ENCODE measurements at places on chromosomes 2 and 18. TPM values are rescaled to one million over a fixed set of nuclear protein-coding genes. Genes with fewer than 3 reads are reported as not detected.

DNA sequence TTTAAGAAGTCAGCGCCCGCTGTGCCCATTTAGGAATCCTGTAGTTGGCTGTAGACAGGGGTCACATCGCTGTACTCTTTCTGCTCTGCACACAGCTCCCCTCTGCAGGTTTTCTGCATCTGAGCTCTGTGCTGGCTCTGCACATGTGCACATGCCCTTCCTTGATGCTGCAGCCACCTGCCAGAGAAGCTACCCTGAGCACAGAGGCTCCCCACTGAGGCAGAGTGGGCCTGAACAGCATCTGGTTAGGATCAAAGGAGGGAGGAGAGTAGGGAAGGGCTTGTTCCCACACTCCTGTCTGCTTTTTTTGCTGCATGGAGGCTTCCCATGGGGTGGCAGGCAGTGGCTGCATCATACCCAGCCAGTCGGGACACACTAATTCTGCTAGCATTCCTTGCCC is 238.9 kb downstream of the FHOD3 start:
- DNase-seq: no peak

The CAVIN2 gene
- total RNA-seq: 138 TPM

The COQ10B gene
- 22.7 TPM for total RNA-seq

The GCKR gene
- total RNA-seq: 7.6 TPM

The BCL2 gene
- total RNA-seq: 18.5 TPM

DNA sequence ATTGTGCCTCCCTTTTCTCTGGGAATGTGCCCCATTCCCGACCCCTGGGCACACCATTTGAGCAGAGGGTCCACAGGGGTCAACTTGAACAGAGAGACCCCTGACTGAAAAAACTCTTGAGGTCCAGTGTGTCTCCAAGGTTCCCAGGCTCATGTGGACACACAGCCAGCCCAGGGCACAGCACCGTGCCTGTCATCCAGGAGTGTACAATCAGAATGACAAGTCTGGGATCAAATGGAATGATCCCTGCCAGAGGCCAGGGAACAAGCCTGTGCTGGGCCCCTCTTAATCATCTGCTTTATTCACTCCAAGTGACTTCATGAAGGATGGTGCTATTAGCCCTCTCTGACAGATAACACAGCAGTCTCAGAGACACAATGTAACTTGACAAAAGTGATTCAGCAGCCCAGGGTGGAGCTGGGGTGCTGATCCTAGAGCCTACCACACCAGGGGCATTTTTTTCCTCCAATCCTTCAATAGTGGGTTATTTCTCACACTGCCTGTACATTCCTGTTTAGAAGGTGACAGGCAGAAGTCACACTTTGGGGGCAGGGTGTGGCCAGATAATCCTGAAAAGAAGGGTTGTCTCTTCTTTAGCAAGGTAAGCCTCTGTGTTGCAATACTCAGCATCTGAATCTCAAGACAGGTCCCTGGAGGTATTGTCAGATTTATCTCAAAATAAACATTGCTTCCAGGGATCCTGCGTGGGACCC is 84.0 kb upstream of the TMEM200C start:
- DNase-seq: no peak

DNA sequence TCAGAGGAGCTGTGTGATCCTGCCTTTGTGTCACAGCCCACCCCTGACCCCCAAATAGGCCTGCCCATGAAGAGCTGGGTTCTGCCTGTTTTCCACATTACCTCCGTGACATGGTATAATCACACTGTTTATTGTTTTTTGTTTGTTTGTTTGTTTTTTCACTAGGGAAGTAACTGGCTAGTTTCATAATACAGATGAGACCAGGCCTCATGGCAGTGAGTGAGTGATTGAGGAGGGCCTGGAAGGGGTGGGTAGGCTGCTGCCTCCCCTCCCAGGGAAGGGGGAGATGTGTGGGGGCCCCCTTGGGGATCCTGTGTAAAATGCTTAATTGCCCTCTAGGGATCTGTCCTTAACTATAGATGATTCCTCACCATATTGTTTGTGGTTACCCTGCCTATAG is 190.5 kb downstream of the LDLRAD4 start:
- DNase-seq: no peak

DNA sequence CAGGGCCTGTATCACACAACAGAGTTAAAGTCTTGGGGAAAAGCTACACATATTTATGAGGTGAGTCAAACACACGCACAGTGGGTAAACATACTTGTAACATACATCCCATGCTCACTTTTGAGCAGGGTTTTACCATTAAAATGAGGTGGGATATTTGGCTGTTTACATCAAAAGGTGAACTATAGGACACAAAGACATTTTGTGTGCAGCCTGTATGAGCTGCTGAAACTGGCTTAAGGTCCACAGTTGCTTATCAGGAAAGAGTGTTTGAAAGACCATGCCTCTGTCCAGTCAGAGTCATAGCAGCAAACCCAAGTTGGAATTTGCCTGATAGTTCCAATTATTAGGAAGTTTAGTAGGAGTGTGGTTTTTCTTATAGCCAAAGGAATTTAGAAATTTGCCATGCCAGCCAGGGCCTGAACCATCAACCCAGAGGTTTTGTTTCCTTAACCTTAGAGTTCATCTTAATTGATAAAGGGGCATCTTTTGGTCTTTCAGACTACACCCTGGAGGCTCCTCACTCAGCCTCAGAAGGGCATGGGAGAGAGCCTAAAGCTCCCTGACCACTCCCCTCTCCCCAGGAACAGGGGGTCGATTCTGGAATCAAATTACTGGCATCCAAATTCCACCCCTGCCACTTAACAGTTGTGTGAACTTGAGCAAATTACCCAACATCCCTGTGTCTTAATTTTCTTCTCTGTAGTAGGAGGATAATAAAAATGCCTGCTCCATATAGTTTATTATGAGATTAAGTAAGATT is 29.9 kb upstream of the L3MBTL4 start:
- DNase-seq: no peak

The ADGRF3 gene
- total RNA-seq: 0.35 TPM

DNA sequence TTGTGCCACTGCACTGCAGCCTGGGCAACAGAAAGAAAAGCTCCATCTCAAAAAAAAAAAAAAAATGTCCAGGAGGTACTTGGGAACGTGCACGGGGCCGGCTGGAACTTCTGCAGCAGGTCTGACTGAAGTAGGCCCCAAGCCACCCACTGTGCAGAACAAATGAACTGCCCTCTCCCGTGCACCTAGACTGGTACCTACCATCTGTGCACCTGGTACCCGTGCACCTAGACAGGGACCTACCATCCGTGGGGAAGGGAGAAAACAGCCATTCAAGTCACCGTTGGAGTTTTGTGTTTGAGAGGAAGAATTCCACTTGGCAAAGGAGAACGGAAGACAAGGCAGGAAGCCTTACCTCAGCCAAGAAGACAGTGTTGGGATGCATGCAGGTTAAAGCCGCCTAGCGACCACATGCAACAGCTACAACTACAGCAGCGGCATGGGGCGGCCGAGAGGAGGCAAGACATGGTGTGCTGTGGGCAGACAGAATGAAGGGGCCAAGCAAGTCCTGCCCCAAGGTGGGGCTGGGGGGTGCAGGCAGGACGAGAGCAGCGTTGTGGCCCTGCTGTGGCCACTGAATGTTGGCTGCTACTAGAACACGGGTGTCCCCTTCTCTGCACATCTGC is 16.1 kb downstream of the ST3GAL5 start:
- no peak for DNase-seq

DNA sequence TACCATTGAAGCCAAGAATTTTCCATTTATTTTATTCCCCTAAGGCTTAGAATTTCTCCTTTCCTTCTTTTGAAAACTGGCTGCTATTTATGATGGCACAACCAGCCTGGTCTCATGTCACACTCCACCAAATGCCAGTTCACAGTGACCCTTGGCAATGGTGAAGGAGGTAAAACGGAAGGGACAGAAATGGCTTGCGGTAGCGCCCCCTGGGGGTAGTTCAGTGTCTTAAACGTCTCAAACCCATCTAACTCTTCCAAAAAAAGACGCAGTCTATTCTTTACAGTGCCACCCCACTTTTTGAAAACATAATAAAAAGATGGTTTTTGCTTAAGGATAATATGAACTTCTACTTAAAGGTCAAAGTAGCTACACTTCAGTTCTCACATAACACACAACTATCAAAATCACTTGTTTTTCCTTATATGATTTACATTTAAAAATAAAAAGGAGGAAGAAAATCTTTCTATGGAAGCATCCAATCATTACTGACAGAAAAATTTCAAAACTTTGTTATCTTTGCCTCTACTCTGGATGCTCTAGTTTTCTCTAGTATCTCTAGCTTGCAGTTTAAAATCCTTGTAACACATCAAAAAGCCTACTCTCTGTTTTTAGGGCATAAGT is 28.0 kb downstream of the PNO1 start:
- no peak for DNase-seq

GRCh38 chr2:39609917-39610316 is 55.8 kb upstream of the TMEM178A start:
- DNase-seq: no peak

- no peak for DNase-seq
Measured at GRCh38 chr18:44586782-44587524, 93.7 kb upstream of the SETBP1 start.

The KDM3A gene
- 87.4 TPM for total RNA-seq

The CCBE1 gene
- total RNA-seq: 0.75 TPM

- no peak for DNase-seq
Measured at GRCh38 chr18:80231616-80232015, 15.7 kb downstream of the PARD6G start.

DNA sequence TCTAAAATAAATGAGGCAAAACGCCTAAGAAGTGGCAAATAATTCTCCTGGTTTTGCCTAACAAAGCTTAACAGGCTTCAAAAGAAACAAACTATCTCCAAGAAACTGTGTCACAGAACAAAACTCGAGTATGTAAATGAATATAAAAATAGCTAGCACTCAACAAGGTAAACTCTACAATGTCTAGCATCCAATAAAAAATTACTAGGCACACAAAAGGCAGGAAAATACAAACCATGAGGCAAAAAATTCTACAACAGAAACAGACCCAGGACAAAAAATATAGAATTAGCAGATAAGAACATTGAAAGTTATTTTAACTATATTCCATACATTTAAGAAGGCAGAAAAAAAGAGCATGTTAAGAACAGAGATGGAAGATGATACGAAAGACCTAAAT is 16.8 kb downstream of the PPP4R1 start:
- DNase-seq: no peak

- DNase-seq: no peak
Measured at GRCh38 chr2:45669032-45669486, 17.6 kb downstream of the PRKCE start.

DNA sequence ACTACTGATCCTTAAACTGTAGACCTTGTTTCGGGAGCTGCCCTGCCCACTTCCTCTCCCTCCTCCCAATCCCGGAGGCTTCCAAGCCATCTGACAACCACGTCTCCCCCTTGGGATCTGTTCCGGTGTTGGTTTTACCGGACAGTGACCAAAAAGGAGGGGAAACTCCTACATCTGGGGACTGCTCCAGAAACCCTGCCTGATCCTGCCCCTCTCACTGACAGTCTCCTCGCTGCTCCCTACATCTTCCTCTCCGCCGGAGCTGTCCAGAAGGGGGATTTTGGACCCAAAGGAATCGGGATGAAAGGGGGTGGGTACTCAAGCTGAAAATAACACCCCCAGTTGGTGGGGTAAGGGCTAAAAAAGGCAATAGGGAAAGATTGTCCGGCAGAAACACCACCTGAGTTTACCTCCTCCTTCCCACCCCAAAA is 1.5 kb downstream of the INO80D start:
- DNase-seq: peak; percentile 61

The SOWAHC gene
- 19.4 TPM for total RNA-seq

The HAAO gene
- total RNA-seq: 20.9 TPM

GRCh38 chr2:62202019-62202722 is 6.3 kb downstream of the B3GNT2 start:
- no peak for DNase-seq

GRCh38 chr2:75960472-75961009 is 249.8 kb upstream of the GCFC2 start:
- DNase-seq: no peak
